ENCODE measurements at places on chromosomes 3 and 15.
A peak's percentile ranks its signal among the peaks of the same experiment; 100 is the strongest.

- no peak for DNase-seq
Observed at GRCh38 chr3:120093911-120094775, at the start of gene GSK3B. TSS of gene GSK3B (minus strand) at chr3:120094447. CDS start at chr3:120093434, 1,013 bp downstream.

DNA sequence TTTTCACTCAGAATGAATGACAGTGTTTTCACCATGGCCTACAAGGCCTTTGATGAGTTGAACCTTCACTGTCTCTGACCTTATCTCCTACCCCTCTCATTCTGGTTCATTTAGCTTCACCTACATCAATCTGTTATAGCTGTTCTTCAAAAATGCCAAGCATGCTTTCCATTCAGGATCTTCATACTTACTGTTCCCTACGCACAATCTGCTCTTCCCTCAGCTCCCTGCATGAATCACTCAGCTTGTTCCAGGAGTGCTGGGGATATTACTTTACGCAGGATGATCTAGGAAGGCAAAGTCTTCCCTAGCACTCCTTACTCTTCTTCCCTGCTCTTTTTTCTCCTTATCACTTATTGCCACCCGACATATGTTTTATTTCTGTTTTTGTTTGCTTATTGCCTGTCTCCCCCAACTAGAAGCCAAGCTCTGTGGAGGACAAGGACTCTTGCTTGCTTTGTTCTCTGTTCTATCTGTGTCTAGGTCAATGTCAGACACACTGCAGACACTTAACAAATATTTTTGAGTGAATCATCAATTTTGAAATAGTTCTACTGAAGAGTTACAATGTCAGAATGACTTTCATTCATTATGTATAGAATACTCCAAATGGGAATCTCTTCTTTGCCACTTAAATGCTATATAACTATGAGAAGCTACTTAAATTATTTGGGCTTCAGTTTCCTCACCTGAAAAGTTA, 238.3 kb upstream of the FEZF2 start:
- no peak for DNase-seq

DNA sequence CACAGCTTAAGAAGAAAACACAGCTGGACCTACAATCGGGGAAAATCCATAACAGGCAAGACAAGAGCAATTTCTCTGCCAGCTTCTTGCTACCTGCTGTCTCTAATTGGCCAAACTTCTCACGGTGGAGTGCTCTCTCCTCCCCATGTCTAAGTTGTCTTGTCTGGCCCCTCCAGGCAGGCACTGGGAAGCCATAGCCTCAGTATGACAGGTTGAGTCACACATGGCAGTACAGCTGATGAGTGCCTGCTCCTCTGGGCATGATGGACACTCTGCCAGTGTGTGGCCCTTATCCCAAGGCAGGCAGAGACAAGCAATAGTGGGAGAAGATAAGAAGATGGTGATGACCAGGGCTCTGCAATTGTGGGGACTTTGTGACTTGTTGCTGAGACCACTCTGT, 551.8 kb downstream of the DIPK2A start:
- no peak for DNase-seq

DNA sequence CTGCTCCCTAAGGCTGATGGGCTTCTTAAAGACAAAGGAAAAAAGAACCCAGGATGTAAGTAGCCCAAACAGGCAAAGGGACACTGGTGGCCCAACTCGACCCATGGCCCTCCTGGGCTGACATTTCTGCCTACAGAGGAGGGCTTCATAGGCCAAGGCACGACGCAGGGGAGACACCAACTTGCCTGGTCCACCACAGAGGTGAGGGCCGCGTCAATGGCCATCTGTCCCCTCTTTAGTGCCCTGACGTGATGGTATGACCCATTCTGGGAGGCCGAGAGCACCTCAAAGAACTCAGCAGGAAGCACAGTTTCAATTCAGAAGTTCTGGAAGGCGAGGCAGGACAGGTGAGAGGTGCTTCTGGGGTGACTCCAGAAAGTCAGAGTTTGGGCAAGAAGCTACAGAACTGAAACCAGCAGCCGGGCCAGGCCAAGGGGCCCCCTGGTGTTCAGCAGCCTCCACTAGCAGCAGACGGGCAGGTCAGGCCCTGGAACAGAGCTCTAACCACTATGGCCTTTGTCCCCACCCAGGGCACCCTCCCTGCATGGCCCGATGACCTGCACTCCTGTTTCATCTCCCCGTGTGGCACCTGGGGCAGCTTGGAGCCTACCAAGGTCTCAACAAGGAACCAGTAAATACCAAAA, 45.1 kb downstream of the HMCES start:
- no peak for DNase-seq

DNA sequence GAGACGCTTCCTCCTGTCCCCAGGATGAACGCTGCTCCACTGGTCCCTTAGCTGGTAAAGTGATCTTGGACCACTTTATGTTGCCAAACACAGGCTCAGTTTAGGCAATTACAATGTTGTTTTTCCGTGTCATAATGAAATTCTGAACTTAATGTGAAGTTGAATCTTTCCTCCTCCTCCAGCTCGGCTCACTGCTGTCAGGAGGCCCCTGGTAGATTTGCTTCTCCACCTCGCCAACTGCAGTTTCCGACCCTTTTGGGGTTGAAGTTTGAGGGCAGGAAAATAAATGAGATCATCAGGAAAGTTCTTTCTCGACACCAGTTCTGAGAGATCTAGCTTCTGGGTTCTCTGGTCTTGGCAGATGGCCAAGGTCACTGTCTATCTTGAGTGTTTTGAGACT, 27.8 kb downstream of the CFAP161 start:
- DNase-seq, result peak; percentile 42

DNA sequence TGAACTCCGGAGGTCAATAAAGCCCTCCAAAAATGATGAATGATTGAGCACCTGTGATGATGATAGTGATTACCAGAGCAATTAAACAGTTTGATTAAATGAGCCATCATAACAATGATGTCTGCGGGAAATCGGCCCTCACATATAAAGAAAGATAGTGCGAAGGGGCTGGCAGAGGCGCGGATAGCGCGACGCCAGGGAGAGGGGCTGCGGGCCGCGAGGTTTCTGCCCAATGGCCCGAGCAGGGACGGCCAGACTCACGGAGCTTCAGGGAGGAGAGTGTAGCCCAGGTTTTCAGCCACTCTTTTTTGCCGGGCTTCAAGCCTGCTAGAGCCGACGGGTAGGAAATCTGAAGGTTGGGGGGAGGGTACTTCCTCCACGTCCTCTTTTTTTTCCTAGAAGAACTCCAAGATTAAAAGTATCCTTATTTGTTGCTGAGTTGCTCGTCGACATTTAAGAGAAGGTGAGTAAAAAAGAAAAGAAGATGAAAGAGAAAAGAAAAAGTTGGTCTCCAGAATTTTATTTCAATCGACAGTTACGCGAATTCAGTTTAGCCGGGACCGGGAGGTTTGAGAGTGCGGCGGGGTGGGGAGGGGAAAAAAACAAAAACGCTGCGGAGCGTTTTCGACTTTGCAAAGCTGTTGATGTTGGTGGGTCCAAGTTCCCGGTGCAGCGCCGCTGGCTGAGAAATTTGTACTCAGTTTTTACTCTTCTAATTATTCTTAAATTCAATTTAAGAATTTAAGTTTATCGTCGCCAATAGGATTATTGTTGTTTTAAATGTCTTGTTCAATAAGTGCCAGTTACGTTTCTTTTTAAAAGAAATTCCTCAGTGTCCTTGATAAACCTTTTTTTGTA, 2.2 kb upstream of the MEIS2 start:
- DNase-seq, result no peak

GRCh38 chr3:103195216-103195615, 760.4 kb downstream of the ZPLD1 start:
- DNase-seq, result no peak

DNA sequence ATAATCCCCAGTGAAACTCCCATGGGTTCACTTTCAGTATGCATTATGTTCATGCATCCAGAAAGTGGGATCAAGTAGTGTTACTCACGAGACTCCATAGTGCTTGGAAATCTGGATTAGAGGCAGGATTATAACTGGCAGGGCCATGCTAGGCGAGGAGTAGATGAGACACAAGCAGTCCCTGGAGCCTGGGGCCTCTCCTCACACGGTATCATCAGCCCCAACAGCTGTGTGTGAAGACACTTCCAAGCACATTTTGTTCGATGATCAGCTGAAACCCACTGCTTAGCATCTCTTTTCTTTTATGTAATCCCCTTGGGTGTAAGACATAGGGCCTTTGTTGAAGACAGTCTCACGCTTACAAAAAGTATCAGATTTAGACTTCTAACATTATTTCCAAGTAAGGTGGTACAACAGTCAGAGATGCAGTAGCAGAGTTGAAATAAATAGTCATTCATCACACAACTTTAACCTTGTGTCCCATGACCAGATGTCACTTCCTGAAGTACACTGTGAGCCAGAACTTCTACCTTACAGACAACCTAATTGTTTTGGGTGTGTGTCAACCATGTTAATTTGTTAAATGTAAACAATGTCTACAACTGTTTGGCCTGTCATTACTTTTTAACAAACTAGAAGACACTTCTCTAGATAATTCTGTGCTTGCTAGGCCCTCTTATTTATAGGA, 116.9 kb downstream of the GADL1 start:
- no peak for DNase-seq

DNA sequence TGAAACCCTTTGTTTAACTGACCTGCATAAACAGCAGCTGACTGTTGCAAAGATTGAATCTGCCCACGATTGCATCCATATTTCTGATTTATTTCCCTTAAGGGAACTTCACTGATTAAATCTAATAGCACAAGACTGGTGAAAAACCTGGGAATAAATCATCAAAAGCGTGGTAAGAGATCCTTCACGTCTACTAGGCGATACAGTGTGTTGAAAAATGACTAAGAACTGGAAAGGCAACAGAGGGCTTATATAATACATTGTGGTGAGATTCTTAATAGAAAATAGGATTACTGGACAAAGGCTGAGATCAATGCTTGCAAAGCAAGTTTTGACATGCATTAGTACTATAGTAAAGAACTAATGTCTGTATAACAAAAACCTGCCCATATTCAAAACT, 49.0 kb downstream of the POLQ start:
- no peak for DNase-seq

GRCh38 chr15:54681584-54681983, 515.2 kb downstream of the RSL24D1 start:
- no peak for DNase-seq

DNA sequence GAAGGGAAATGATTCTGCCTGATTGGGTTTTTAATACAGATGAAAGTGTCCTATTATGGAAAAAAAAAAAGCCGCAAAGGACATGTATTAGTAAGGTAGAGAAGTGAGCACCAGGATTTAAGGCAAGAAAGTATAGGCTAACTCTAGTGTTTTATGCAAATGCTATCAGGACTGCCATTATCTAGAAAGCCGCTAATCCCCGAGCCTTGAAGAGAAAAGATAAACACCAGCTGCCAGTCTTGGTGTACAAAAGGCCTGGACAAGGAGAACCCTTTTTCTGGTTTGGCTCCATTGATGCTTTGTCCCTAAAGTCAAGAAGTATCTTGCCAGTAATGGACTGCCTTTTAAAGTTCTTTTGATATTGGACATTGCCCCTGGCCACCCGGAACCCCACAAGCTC, 8.6 kb upstream of the TRIM59 start:
- DNase-seq, result no peak

DNA sequence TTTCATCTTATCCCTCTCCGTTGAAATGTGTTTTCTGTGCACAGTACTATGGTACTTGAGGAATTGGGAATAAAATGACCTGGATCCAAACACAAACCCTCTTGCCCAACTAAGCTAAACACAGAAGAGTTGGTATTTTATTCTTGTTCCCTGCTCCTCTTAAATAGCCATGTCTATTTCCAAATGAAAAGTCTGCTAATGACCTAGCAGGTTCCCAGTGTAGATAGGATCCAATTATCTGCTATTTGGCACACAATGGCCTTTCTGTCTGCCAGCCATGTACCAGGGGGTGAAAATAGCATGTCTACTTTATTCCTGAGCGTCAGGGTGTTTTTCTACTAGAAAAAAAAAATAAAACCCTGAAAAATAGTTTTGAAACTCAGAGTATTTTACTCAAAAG, 657.0 kb upstream of the NAALADL2 start:
- no peak for DNase-seq

DNA sequence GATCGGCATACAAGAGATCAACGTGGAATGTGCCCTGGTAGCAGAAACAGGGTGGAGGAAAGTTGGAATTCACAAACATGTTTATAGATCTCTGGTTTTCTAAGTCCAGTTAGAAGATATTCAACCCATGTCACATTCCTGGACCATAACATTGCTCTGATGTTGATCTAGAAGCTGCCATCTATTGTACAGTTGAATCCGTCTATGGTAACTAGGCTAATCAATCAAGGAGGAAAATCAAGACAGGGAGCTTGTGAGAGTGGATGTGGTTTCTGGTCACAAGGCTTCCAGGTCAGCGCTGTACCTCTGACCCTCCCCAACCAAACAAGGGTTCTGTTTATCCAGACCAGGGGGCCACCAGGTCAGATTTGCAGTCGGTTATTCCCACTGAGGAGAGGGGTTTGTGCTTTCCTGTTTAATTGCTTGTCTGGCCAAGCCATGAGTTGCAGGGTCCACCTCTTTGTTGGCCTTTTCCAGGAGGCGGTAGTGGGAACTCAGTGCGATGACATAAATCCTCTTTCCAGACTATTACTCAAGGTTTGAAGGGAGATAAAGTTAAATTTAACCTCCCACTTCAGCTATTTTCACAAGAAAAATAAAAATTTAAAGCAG, 130.3 kb downstream of the SLCO3A1 start:
- no peak for DNase-seq

GRCh38 chr3:30245858-30246622, 360.4 kb upstream of the TGFBR2 start:
- DNase-seq, result no peak

GRCh38 chr3:42497009-42497731, 5.3 kb upstream of the VIPR1 start:
- no peak for DNase-seq

DNA sequence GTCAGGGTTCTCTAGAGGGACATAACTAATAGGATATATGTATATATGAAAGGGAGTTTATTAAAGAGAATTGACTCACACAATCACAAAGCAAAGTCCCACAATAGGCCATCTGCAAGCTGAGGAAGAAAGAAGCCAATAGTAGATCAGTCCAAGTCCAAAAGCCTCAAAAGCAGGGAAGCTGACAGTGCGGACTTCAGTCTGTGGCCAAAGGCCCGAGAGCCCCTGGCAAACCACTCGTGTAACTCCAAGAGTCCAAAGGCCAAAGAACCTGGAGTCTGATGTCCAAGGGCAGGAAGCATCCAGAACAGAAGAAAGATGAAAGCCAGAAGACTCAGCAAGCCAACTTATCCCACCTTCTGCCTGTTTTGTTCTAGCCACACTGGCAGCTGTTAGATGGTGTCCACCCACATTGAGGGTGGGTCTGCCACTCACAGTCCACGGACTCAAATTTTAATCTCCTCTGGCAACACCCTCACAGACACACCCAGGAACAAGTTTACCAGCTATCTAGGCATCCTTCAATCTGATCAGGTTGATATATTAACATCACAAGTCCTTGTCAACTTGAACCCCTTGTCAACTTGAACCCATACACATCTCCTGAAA, 54.2 kb upstream of the ACAD9 start:
- no peak for DNase-seq

DNA sequence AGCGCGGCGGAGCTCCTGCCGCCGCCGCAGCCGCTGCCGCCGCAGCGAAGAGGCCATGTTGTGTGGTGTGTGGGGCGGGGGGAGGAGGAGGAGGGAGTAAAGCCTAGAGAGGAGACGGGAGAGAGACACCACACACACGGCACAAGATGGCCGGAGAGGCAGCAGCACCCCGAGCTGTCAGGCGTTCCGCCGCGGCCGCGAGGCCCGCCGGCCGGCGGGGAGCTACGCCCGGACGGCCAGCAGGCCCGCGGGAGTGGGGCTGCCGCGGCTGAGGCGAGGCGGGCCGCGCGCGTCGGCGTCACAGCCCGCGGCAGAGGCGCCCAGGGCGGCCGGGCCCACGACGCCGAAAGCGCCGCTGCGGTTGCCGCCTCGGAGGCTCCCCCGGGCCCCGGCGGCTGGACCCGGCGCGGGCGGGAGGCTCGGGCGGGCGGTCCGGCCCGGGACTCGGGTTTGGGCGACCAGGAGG, 17.4 kb upstream of the CHD2 start:
- no peak for DNase-seq

GRCh38 chr3:134381831-134382442, 7.7 kb upstream of the AMOTL2 start:
- no peak for DNase-seq
